ENCODE measurements at places on chromosomes 1 and 21.

GRCh38 chr1:67609577-67610341 lies 75.2 kb upstream of the GADD45A start:
- no peak for DNase-seq

DNA sequence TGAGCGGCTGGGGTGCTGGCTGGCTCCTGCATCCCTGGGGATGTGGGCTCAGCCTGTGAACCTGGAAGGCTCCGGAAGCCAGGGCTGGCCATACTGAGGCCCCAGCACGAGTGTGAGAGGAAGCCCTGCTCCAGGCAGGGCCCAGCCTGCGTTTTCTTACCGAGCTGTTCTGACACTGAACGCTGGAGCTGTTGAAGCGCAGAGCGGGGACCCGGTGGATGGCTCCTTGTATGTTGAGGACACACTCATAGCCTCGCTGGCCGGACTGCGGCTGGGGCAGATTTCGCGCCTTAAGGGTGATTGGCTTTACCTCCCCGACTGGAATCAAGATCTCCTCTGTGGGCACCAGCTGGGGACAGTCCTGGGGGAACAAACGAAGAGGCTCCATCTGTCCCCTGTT lies 160.0 kb downstream of the PLXNA2 start:
- DNase-seq, result no peak

- DNase-seq, result no peak
These were observed 70.6 kb downstream of the NPHP4 start for GRCh38 chr1:5921671-5922070.

DNA sequence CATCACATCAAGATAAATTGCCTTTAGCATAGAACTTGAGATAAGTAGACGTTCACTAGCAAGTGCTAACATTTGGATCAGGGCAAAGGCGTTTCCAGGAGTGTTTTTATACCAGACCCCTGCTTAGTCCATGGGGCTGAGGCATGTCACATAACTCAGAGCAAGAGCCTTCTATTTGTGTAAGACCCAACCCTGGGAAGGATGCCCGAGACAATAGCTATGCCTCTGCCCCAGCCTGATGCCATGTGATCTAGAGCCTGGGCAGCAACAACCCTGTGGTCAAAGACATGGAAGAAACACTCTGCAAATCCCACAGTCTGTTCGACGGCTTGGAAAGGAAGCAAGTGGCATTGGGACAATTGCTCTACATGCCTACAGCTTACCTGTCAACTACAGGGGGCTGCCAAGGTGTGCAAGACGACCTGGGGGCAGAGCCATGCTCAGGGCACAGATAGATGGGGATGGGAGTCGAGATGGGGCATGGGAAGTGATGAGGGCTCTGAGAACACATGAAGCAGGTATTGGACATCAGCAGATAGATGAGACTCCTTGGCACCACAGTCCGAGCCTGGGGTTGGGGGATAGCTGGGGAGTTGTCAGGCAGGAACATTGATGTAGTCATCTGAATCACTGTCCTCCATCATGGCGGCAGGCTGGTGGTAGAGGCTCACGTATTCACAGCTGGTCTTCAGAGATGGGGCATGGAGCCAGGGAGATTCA lies 7.3 kb downstream of the IL24 start:
- no peak for DNase-seq

DNA sequence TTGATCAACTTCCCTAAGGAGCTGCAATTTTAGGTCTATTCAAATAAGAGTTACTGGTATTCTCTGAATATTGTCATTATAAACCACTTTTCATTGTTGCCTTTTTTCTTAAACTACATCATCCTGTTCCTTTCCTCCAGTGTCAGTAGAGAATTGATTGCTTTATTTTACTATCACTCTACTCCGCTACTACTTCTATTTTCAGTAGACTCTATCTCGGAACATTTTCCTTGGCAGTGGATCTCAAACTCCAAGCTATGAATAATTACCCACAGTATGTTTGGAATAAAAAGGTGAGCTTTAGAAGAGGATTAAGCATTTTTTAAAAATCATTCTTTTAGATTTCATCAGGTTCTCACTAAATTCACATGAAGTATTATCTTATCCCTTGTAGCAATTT lies 224.9 kb downstream of the GREM2 start:
- DNase-seq, result no peak

DNA sequence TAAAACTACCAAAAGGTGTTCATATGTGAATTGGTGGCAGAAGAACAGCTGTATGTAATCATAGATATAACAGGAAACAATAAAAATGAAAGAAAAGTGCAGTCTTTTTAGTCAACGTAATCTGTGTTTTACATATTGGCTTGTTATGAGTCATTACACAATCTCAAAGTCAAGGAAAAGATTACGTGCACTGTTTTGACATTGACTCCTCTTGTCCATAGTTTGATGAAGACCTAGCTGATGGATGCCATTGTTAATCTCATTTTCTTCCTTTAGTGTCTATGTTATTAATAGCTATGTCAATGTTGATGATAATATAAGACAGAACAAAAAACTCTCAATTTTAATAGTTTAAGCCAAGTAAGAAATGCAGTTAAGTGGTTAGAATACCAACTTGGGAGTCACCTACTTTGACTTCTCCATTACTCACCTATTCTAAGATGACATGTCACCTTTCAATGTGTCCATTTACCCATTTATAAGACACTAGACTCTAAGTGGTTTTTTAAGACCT lies 84.5 kb upstream of the SAMSN1 start:
- DNase-seq, result no peak

- no peak for DNase-seq
These were observed 61.0 kb downstream of the HMCN1 start for GRCh38 chr1:185795181-185795580.

- no peak for DNase-seq
These were observed 219.8 kb downstream of the NEGR1 start for GRCh38 chr1:72062584-72062983.

DNA sequence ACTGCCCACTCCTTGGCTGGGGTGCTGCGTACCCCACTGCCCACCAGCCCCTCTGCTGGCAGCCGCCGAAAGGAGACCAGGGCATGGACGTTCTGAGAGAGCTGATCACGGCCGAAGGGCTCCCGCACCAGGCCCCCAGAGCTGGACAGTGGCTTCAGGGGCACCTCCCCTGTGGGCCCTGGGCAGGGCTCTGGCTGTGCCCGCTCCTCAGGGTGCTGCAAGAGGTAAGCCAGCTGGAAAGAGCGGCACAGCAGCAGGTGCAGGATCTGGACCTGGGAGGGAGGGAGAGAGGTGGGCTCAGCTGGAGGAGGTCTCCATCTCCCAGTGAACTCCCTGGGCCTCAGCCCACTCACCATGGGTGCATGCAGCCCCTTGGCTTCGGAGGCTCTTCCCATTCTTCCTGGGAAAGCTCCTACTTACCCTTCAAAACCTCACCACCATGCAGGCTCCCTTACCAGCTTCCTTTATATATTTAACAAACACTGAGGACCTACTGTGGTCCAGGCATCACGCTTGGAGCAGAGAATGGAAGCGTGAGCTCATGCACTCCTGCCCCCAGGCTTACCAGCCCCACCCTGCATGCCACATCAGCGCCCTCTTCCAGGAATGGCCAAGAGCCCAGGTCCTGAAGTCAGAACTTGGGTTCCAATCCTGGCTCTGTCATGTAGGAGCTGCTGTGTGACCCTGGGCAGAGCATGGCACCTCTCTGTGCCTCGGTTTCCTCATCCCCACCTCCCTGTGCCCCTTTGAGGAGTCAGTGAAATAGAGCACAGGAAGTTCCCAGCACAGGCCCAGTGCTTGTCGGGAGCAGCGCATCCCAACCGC lies 6.8 kb upstream of the KIF17 start:
- no peak for DNase-seq

GRCh38 chr1:235430991-235431390 lies 63.8 kb downstream of the TBCE start:
- DNase-seq, result no peak

GRCh38 chr1:48570568-48570967 lies 98.6 kb upstream of the SPATA6 start:
- no peak for DNase-seq

DNA sequence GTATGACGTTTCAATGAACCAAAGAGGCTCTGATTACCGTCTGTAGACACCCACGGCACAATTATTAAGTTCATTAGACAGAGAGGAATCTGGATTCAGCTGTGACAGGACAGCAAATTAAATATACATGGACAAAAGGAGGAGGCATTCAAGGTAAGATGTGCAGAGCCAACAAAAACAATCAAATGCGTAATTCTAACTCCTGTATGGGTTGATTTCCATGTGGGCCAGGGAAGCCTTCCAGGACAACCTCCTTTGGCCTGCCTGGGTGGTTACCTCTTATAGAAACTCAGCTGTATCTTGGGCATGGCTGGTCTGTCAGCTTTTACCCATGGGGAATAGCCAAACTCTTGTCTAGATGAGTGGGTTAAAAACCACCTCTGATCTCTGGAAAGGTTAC lies 43.8 kb downstream of the CCN1 start:
- no peak for DNase-seq

- DNase-seq, result no peak
These were observed 33.4 kb downstream of the FAM78B start for GRCh38 chr1:166133276-166133841.

DNA sequence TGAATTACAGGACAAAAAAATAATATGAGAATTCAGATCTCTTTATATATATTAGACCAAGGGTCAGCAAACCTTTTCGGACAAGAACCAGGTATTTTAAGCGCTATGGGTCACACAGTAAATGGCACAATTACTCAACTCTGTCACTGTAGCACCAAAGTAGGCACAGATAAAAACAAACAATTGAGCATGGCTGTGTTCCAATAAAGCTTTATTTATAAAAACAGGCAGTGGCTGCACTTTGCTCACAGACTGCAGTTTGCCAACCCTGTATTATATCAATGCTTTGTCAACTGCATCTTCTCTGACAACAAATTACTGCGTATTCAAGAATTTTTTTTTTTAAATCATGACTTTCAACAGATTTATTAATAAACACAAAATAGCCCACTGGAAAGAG lies 29.8 kb downstream of the EDEM3 start:
- DNase-seq, result no peak

DNA sequence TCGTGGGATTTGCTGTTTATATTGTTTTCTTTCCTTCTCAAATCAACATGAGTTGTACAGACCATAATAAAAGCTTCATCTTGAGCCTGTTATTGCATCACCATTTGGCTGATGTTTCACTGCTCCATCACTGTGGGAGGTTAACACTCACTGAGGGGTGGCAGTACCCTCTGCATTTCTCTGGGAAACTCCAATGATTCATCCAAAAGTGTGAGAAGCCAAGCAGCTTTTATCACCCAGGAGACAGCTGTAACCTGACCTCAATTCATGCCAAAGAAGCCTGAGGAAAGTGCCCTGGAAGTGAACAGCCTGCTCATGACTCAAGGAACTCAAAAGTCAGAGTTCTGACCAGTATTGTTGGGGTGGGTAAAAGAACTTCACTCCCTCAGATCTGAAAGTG lies 84.1 kb downstream of the GPR88 start:
- DNase-seq, result no peak

DNA sequence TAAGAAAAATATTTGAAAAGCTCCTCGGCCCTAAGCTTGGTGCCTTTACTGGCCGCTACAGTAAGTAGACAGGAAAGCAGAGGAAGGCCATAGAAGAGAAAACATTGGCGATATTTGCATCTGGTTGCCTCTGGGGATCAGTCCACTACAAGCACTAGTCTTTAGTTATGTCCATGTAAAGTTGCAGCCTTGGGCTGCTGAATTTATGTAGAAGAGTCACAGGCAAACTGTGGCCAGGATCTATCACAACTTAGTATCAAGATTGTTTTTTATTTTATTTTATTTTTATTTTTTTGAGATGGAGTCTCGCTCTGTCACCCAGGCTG lies 228.7 kb upstream of the CAMK1G start:
- DNase-seq, result no peak

GRCh38 chr1:97500760-97501159 lies 420.1 kb downstream of the DPYD start:
- DNase-seq, result no peak

- DNase-seq, result no peak
These were observed 61.6 kb downstream of the DHRS3 start for GRCh38 chr1:12556368-12556930.

GRCh38 chr1:57620605-57621004 lies 196.7 kb upstream of the DAB1 start:
- DNase-seq, result no peak

GRCh38 chr1:67566803-67567377 lies 118.1 kb upstream of the GADD45A start:
- DNase-seq, result no peak

DNA sequence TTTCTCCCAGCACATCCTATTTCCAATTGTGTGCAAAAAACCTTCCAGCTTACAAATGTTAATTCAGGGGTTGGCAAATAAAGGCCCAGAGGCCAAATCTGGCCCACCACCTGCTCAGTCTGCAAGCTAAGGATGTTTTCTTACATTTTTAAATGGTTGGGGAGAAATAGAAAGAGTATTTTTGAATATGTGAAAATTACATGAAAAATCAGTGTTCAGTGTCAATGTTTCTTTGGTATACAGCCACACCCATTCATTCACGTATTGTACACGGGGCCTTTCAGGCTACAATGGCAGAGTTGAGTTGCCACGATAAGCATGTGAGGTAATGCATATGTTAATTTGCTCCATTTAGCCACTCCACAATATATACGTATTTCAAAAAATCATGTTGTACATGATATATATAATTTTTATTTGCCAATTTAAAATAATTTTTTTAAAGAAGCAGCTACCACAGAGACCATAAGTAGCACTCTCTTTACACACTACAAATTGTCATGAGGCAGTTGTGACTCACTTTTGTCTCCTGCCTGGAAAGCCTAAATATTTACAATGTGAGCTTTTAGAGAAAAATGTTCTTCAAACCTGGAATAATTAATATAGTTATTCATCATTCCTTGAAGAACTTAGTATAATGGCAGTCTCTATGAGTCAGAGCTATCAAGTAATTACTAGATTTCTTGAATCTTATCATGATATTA lies 189.6 kb downstream of the SMYD3 start:
- DNase-seq, result no peak

DNA sequence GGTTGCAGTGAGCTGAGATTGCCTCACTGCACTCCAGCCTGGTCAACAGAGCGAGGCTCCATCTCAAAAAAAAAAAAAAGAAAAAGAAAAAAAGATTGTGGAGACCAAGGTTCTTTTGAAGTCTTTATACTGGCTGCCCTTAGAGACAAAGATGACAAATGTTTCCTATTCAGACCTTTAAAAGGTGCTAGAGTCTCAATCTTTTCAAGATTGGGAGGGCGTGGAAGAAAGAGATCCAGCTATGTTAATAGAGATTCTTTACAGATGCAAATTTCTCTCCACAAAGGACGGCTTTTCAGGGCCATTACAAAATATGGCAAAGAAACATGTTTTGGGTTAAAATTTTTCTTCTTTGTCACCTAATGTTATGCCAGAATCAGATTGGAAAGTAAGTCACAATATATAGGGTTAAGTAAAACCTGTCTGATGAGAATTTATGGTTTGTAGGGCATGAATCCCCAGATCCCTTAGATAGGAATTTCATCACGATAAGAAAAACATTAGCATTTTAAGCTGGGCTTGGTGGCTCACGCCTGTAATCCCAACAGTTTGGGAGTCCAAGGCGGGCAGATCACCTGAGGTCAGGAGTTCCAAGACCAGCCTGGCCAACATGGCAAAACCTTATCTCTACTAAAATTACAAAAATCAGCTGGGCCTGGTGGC lies 13.0 kb upstream of the MORC3 start:
- no peak for DNase-seq
